NCI-H2107 (cell line): ENCODE measurements at places on chromosomes 12 and 14.

GRCh38 chr12:122089077-122089476, 10.5 kb downstream of the MLXIP start:
- no peak for DNase-seq

- no peak for DNase-seq
Measured at GRCh38 chr12:95179011-95179410, 38.3 kb downstream of the FGD6 start.

- no peak for DNase-seq
Measured at GRCh38 chr14:94536836-94537235, 24.4 kb upstream of the SERPINA4 start.

GRCh38 chr12:7155471-7156034, 25.4 kb downstream of the CLSTN3 start:
- DNase-seq = no peak
